NCI-H187 (cell line): ENCODE measurements at places on chromosomes 7 and 10.

DNA sequence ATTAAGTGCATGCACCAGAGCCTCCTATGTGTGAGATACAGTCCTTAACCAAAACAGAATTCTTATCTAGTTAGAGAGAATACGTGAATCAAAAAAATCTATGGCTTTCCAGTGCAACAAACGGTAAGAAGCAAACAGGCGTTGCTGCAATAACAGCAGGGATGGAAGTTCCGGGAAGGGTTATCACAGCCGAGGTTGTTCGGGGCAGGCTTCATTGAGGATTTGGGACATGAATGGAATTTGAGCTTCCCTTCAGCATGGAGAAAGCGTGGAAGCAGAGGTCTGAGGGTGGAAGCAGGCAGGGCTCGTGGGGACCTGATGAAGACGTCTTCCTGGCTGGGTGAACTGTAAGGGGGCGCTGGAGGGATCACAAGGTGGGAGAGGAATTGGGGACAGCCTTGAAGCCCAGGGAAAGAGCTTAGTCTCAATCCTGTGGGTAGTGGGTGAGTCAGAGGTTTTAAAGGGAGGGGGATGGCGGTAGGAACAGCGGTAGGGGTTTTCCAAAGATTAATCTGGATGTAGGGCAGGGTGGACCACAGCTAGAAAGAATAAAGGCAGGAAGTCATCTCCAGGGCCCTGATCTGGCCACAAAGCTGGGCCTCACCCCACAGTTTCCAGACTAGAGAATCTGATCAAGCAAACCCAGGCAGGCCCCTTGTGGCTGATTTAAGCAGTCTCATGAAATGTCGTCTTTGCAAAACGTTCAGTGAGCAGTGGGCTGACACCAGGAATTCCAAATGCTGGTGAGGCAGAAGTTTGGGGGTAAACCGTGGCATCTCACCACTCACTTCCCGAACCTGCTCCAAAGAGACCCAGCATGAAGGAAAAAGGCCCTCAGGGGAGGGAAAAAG is 65.1 kb downstream of the CALML3 start:
- DNase-seq: no peak

- DNase-seq: no peak
Measured at GRCh38 chr7:80449836-80450235, 62.0 kb downstream of the GNAT3 start.

GRCh38 chr7:82162289-82162688 is 281.3 kb downstream of the CACNA2D1 start:
- DNase-seq: no peak

DNA sequence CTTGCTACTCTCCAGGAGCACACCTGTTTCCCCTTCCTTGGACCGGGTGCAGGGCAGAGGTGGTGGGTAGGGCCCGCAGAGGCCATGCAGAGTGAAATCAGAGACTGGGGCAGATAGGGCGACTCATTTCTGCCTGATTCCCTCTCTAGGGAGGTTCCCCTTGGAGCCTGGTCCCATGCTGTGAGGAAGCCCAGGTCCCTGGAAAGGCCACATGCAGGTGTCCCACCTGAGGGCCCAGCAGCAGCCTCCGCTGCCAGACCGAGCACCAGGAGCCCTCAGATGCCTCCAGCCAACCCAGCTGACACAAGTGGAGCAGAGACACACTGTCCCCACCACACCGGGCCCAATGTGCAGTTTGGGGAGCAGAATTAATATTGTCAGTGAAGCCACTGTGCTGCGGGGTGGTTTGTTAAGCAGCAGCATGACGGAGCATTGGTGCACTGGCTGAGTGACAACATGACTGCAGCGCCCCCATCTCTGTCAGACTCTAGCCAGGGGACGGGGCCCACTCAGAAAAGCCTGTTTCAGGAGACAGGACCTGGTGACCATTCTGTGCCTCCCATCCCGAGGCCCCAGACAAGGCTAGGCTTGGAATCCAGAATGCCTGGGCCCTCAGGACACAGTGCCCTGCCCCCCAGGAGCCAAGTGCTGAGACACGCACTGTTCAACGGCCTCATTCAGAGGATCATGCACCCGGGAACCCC is 30.4 kb upstream of the RET start:
- no peak for DNase-seq

DNA sequence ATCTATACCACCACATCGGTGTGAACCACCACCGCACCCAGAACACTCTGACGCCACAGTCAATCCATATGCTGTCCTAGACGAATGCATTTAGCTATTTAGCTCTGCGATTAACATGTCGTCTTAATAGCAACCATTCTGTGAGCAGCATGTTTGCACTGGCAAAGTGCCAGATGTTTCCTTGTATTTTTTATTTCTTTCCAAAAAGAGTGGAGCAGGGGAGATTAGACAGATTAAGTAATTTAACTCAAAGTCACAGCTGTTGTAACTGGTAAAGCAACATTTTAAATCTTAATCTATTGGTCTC is 57.0 kb upstream of the ARL4A start:
- DNase-seq: no peak

GRCh38 chr10:72348282-72348681 is 6.4 kb downstream of the DNAJB12 start:
- no peak for DNase-seq

GRCh38 chr10:4354382-4354812 is 471.6 kb upstream of the AKR1E2 start:
- DNase-seq: no peak

DNA sequence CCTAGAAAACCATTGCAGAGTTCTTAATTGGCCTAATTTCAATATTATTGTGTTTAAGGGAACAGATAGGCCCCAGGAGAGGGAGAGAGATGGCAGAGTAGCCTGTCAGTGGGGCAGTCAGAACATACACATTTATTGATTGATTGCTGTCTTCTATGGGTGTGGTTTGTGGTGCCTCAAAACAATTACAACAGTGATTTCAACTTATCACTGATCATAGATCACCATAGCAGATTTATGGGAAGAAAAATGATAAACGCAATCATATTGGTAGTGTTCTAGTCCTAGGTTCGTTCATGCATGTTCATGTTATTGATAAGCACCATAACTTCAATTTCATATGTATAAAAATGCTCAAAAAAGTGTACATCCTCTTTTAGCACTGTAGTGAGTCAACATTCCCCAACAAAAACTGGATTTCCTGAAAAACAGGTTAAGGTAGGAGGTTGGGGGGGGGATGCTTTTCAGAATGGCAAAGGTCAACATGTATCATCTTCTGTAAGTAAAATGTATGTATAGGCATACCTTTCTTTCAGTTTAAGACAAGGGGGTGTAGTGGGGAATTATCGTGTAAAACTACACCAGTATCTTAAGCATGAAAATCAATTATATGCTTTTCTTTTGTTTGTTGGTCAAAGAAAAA is 1.1 kb upstream of the TNKS2 start:
- no peak for DNase-seq

- DNase-seq: no peak
Measured at GRCh38 chr10:71277914-71278665, 41.0 kb upstream of the SLC29A3 start.

- no peak for DNase-seq
Measured at GRCh38 chr7:44472843-44473242, 17.6 kb downstream of the NUDCD3 start.

GRCh38 chr7:1709900-1710299 is 39.8 kb downstream of the ELFN1 start:
- DNase-seq: no peak

GRCh38 chr10:37496061-37496460 is 361.3 kb downstream of the ZNF248 start:
- no peak for DNase-seq

GRCh38 chr10:48444266-48444665 is 137.8 kb downstream of the MAPK8 start:
- no peak for DNase-seq

- DNase-seq: no peak
Measured at GRCh38 chr10:26318672-26319071, 102.1 kb downstream of the GAD2 start.

GRCh38 chr7:155955367-155955635 is 143.0 kb upstream of the SHH start:
- DNase-seq: no peak

DNA sequence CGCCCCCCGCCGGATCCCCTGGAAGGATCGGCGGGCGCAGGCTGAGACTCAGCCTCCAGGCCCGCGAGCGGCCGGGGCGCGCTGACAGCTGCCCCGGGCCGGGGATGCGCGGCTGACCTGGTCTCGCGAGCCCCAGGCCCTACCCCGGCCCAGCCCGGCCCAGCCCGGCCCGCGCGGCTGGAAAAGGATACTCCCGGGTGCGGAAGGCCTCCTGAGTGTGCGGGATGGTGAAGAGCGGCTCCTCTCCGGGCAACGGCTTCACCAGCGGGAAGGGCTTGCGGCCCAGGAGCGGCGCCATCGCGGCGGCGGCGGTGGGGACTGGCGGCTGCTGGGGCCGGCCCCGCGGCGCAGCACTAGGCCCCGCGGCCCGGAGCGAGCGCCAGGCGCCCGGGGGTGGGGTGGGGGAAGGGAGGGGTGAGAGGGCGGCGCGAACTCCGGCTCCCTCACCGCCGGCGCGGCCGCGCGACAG is 423 bp downstream of the BAZ1B start:
- peak; percentile 72 for DNase-seq

DNA sequence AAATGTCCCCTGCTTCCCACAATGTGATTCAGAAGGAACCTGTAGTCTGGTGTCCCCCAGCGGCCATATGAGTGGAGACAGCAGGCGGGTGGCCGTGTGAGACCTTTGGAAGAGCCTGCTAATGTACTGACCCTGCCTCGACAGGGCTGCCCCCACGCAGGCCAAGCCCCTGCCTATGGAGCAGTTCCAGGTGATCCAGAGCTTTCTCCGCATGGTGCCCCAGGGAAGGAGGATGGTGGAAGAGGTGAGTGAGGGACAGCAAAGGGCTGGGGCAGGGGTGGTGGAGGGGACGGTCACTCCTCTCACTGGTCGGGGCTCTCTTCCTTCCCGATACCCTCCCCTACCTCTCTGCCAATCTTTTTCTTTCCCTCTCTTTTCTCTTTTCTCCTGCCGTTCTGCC is 55.7 kb downstream of the PALD1 start:
- DNase-seq: no peak

DNA sequence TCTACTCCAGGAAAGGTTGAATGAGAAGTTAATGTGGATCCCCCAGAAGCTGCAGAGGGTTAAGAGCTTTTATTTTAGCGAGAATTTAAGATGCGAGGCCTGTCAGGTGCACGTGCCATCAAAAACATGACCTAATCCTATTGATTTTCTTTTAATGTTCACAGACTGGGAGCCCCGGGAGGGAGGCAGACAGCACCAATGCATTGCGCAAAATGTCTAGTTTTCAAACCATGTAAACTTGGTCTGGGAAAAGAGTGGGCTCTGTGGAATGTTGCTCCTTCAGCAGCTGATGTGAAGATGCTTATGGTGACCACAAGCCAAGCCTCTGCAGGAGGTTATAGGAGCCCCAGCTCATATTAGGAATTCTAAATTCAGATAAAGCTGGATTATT is 172.0 kb upstream of the ITGB1 start:
- DNase-seq: no peak

GRCh38 chr10:25142116-25142864 is 32.5 kb upstream of the GPR158 start:
- no peak for DNase-seq
